ENCODE measurements at places on chromosomes 16 and 17.

DNA sequence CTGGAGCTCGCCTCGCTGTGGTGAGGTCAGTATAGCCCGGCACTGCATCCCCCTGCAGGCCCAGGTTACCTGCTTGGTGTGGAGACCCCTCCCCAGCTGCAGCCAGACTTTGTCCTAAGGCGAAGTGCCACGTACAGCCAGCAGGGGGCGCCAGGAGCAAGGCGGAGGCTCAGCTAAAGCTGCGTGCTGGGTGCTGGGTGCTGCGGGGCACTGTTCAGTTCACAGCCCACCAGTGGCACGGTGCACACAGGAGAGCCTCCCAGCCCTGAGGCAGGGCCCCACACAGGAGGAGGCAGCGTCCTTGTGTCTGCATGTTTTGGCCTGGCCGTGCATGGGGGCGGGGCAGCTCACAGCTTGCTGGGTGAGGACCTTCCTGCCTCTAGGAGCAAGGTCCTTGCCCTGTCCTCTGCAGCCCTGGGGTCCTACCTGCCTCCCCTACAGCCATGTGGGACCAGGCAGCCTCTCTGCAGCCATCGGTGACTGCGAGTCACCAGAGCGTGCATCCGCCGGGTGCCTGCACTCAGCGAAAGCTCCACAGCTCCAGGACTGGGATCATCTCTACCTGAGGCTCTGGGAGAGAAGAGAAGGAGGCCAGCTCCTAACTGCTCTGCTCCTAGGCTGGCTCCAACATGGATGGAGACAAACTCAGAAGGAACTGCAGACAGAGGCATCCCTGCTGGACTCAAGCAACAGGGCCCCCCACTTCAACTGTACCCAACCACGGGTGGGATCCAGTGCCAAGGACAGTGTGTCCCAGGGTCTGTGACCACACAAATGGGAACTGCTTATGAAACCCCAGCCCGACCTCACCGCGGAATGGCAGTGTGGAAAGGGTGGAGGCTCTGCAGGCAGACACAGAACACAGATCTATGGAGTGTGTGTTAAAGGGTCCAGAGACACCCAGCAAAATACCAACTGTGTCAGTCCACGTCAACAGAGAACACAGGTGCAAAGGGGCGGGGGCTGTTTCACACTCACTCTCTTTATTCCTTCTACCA lies 19.0 kb downstream of the SLC7A5 start:
- peak; percentile 81 for DNase-seq

GRCh38 chr16:85564277-85565051 lies 48.7 kb upstream of the GSE1 start:
- DNase-seq, result peak; percentile 67

DNA sequence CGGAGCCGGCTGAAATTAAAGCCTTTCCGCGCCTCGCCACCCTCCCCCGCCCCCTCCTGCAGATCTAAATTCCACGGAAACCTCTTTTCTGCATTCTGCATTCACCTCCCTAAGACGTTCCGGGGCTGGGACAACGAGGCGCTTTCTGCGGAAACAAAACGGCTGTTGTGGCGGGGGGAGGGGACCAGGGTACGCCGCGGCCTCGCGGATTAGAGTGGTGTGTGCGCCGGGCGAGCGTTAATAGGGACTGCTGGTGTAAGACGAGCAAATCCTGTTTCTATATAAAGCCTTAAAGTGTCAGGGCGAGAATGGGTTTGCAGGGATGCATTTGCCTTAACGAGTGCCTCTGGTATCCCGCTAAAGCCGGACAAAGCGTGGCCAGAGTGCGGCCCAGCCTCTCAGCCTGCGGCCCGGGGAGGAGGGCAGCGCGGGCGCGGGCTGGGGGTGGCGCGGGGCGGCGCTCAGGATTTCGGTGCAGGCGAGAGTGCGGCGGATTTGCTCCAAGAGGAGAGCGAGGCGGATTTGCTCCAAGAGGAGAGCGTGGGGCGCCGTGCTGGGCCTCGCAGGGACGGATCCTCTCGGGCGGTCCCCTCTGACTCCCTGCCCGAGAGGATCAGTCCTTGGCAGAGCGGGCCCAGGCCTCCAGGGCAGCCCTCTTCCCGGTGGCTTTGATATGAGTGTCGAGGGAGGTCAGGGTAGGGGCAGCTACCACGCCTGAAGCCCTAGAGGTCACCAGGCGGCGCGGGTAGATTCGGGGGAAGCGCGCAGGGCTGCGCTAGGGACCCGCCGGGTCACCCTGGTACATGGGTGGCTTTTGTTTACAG lies 5.1 kb downstream of the BAHCC1 start:
- DNase-seq, result no peak

GRCh38 chr17:54937018-54937417 lies 31.4 kb downstream of the COX11 start:
- DNase-seq, result no peak

- no peak for DNase-seq
Measured at GRCh38 chr17:64075913-64076312, 54.0 kb downstream of the ERN1 start.

All from activated T-cell treated with anti-CD3 and anti-CD28 coated beads, Interleukin-2, amount 50 U/mL, for 24 hours (primary cell).